Stimulated activated CD8-positive, alpha-beta memory T cell treated with anti-CD3 and anti-CD28 coated beads, Interleukin-7, amount 100 ng/mL, for 4 hours (primary cell): ENCODE measurements at places on chromosomes 4 and X.

GRCh38 chr4:47084795-47085194, 53.4 kb downstream of the GABRB1 start:
- DNase-seq: no peak

- DNase-seq: no peak
Observed at GRCh38 chr4:609400-610050, 15.8 kb upstream of the PDE6B start.

DNA sequence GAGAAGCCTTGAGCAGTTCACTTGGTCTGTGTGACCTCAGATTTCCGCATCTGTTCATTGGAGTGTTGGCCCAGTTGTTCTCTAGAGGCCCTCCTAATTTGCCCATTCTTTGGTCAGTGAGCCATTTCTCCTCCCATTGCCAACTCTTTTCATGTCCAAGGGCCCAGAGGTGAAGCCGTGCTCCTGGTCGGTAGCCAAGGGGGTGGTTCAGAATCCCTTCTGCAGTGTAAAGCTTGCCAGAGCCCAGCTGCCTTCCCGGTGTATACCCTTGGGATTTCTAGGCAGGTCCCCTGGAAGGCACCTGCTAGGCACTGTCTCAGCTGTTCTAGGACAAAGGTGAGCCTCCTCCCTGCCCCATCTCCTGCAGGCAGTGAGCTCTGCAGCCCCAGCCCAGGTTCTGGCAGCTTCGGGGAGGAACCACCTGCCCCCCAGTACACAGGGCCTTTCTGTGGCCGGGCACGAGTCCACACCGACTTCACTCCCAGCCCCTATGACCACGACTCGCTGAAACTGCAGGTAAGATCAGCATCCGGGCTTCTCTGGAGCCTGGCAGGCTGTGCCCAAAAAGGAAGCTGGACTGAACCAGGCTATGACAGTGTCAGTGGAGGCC, 12.3 kb downstream of the SASH3 start:
- DNase-seq: no peak

GRCh38 chr4:103272174-103272573, 74.0 kb upstream of the CENPE start:
- DNase-seq: no peak

GRCh38 chr4:183173580-183174526, 74.8 kb downstream of the WWC2 start:
- no peak for DNase-seq

GRCh38 chrX:123121241-123121640, 62.8 kb upstream of the GRIA3 start:
- no peak for DNase-seq

DNA sequence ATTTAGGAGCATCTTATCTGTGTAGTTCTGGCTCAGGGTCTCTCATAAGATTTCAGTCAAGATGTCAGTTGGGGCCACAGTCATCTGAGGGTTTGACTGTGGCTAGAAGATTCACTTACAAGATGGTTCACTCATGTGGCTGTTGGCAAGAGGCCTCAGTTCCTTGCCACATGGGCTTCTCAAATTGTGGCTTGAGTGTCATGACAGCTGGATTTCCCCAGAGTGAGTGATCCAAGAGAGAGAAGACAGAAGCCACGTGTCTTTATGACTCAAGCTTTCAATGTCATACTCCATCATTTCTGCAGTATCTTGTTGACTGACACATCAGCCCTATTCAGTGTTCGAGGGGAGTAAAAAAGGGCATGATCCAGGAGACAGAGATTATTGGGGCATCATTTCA, 131.3 kb upstream of the AP1S2 start:
- no peak for DNase-seq

DNA sequence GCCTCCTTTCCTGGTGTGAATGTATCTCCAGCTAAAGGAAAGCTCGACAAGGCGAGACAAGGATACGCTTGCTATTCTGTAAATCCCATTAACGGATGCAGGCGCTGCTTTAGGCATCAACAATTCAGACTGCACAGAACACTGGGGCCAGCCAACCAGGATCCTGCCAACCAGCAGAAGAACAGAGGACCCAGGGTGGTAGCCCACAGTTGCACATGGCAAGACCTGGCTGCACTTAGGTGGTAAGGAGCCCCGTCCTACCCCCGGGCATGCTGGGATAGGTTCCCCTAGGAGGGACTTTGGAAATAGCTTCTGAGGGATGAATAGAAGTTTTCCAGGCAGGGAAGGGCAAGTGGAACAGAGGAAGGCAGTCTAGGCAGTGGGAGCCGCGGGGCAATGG, 20.7 kb downstream of the PSAPL1 start:
- DNase-seq: no peak

- no peak for DNase-seq
Observed at GRCh38 chr4:39036172-39036571, 4.0 kb upstream of the TMEM156 start.

DNA sequence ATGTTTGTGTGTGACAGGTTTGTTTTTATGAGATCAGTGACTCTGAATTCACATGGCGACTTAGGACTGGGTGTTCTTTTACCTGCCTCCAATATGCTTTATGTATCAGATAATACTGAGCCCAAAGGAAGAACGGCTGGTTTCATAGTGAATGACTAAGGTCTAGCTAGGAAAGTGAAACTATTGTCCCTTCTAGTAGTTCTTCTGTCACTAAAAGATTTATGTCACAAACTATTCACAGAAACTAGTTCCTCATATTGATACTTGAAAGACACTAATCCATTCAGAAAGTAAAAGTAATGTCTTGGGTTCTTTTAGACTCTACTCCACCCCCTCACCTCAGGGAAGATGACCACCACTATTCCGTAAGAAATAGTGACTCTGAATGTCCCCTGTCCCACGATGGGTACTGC, 81.7 kb downstream of the EGF start:
- no peak for DNase-seq

DNA sequence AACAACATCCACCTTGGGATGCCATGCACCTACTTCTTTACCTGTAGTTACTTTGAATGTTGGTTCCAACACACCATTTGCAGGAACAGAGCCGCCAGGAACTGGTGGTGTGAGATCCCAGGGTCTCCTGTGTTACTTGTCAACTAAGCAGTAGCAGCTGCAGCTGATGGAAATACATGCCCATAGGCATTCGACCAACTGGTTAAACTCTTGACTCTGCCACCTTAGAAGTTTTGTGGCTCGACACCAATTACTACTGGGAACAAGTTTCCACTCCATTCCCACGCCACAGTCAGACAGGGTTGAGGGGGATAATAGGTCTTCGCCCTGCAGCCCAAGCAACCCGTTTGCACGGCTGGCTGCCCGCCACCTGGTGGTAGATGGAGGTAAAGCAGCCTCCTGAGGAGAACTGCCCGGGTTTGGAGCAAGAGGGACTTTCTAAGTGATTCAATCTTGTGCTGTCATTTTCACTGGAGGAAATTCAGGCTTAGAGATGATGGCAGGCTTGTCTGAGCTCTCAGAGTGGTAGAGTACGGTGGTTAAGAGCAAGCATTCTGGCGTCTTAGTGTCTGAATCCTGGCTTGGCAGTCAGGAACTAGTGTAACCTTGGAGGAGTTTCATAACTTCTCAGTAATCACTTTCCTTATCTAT, 119.1 kb upstream of the TRIM2 start:
- DNase-seq: peak; percentile 69

DNA sequence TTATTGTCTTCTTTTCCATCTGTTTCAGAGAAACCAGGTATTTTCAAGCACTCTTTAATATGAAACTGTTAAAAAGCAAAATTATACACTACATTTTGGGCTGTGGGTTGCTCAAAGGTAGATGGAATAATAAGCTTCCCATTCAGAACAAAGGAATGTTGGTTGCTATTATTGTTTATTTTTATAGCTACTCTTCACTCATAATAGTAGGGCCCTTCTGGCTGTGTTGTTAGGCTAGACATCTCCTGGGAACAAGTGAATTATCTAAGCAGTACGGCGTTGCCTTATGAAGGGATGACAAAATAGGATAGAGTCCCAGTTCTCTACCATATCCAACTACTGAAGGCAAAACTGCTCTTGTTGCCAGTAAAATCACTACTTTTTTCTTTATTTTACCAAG, 34.2 kb downstream of the TENM3 start:
- DNase-seq: no peak

DNA sequence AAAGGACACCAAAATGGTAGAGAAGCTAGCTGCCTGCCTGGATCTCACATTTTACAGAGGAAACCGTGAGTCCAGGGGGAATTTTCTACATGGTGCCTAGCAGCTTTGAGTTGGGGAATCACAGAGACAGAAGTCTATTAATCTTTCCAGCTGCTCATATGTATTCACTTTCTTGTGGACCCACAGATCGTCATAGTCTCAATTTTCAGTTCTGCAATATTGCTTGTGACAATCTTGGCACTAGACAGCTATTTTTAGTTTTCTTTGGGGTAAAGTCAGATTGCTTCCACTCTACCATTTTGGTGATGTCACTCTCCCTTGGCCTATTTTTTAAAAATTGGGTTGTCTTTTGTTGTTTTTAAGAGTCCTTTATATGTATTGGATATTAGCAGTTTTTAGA, 233.4 kb upstream of the STK26 start:
- DNase-seq: no peak

DNA sequence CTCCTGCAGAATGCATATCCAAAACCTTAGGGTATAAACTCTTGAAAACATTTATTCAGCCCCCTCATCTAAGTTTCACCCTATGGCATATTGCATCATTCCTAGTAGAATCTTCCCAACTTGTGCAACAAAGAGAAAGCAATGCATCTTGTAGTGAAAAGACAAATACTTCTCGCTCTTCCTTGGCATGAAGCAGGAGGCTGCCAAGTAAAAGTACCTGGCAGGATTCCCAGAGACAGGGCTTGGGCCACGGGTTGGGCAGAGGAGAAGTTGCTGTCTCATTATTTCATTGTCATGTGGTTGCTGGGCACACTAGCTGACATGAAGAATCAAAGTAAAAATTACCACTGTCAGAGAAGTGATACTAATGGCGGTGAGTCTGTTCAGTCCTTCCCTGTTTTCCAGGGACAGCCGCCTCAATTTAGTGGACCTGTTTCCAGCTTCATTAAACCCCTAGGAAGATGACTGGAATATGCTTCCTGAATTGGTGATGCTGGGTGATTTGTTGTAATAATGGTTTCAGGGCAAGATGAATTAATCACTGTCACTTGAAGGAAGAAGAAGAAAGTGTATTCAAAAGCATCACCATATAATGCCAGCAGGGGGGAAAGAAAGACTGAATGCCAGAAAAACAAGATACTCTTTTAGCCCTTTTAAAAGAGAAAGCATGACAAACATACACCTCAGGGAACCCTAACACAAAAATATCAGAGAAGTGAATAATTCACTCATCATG, 380.5 kb upstream of the IGFBP7 start:
- DNase-seq: no peak

GRCh38 chr4:44257461-44257860, 191.1 kb downstream of the KCTD8 start:
- no peak for DNase-seq

DNA sequence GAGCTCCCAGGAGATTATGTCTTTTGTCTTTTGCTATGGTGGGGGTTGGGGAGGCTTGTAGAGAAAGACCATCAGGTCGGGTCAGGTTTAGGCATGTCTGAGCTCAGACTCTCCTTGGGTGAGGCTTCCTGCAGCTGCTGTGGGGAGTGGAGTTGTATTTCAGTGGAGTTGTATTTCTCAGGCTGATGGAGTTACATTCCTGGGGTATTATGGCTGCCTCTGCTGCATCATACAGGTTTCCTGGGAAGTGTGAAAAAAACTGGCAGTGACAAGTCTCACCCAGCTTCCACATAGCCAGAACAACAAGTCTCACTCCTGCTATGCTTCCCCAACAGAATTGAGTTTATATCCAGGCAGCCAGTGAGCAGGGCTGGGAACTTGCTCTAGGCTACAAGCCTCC, 119.3 kb downstream of the VSIG4 start:
- no peak for DNase-seq

DNA sequence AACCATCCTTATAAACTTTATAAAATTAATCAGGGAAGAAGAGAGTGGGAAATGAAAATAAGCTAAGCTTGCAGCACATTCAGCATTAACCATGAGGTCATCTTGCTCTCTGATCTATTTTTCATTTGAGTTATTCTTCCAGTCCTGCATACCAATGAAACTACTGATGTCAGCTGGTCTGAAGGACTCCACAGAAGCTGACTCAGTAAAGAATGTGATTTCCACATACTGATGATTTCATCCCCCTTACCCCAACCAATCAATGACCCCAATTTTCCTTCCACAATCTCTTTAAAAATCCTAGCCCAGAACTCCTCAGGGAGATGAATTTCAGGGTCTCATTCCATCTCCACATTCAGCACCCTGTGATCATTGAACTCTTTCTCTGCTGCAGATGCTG, 18.8 kb upstream of the DSPP start:
- no peak for DNase-seq

- no peak for DNase-seq
Observed at GRCh38 chr4:184649971-184650855, 675 bp downstream of the PRIMPOL start.

- no peak for DNase-seq
Observed at GRCh38 chr4:181219783-181220416, 1023.3 kb upstream of the TENM3 start.

DNA sequence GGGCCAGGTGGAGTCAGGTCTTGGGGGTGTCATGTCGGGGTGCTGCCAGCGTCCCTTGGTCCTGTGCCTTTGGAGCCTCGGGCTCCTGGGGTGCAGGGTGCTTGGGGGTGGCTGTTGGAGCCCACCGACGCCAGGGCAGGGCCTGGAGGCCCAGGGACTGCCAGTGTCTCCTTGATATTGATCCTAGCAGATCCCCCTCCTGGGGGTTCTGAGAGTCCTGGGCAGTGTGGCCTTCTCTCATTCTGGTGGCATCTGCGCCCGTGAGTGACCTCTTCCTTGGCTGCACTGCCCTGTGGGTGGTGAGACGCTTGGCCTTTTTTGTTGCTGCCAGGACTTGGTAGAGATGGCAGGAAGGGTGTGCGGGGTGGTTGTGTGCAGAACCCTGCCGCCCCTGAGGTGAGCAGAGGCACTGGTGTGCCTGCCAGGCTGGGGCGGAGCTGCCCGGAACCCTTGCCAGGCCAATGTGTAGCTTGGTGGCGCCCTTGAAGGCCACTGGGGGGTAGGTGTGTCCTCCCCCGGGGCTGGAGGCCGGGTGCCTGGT, 7.0 kb downstream of the NAT8L start:
- DNase-seq: no peak

DNA sequence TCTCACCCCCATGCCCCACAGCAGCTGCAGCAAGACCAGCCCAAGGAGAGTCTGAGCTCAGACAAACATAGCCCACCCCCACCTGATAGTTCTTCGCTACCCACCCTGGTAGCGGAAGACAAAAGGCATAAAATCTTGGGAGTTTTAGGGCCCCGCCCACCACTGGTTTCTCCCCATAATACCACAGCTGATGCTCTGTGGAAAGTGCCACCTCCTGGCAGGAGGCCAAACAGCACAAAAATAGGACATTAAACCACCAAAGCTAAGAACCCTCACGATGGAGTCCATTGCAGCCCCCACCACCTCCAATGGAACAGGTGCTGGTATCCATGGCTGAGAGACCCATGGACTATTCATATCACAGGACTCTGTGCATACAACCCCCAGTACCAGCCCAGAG, 226.7 kb downstream of the SNCA start:
- no peak for DNase-seq

GRCh38 chr4:55367084-55367722, 21.2 kb downstream of the SRD5A3 start:
- DNase-seq: no peak

- no peak for DNase-seq
Observed at GRCh38 chr4:54433686-54434085, 204.6 kb downstream of the PDGFRA start.

- no peak for DNase-seq
Observed at GRCh38 chrX:42135583-42136228, 212.4 kb upstream of the CASK start.
